ENCODE measurements at places on chromosomes 6 and 20.

DNA sequence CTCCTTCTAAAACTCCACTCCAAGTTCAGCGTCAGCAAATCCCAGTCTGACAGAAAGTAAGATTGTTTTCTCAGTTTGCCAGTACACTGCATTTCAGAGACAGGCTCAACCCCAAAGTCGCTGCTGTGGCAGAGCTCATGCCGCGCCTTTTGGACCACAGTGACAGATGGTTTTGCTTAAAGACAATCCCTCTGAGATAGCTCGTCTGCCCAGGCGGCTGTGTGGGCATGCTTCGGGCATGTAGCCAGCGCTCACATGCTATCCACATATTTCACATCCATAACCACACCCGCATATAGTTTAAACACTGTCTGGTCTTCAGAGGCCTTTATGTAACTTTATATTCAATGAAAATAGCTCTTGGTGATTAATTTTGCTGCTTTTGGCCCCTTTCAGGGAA lies 14.7 kb upstream of the PXDC1 start:
- DNase-seq: no peak

DNA sequence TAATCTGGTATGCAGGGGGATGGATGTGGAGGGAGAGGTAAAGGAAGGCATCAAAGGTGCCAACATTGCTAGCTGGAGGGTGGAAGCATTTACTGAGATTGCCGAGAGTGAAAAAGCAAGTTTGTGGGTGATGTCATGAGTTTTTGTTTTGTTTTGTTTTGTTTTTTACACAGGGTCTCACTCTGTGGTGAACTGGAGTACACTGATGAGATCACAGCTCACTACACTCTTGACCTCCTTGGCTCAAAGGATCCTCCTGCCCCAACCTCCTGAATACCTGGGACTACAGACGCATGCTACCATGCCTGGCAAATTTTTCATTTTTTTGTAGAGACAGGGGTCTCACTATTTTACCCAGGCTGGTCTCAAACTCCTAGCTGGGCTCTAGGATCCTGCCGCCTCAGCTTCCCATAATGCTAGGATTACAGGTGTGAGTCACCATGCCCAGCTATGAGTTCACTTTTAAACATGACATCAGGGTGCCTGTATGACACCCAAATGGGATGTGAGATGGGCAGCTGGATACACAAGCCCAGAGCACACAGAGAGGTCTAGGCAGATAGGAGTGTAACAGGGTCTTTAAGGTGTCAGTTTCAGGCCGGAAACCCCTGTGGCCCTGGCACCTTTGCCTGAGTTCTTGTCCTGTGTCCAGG lies 35.1 kb upstream of the HMGA1 start:
- DNase-seq: no peak

- DNase-seq: no peak
Measured at GRCh38 chr6:99178168-99178567, 171.3 kb downstream of the FAXC start.

GRCh38 chr20:60138256-60139220 lies 180.3 kb downstream of the CDH26 start:
- no peak for DNase-seq

DNA sequence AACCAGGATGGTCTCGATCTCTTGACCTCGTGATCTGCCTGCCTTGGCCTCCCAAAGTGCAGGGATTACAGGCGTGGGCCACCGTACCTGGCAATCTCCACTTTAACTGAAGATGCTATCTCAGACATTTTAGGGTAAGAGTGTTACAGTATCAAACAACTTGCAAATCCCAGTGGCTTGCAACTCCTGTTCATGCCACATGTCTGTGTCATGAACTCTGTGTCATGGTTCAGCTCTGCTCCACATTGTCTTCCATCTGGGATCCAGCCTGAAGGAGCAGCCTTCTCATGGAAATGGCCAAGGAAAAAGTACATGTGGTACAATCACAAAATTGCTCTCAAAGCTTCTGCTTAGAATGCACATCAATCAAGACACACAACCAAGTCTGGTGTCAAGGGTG lies 114.9 kb downstream of the MAP3K5 start:
- no peak for DNase-seq

DNA sequence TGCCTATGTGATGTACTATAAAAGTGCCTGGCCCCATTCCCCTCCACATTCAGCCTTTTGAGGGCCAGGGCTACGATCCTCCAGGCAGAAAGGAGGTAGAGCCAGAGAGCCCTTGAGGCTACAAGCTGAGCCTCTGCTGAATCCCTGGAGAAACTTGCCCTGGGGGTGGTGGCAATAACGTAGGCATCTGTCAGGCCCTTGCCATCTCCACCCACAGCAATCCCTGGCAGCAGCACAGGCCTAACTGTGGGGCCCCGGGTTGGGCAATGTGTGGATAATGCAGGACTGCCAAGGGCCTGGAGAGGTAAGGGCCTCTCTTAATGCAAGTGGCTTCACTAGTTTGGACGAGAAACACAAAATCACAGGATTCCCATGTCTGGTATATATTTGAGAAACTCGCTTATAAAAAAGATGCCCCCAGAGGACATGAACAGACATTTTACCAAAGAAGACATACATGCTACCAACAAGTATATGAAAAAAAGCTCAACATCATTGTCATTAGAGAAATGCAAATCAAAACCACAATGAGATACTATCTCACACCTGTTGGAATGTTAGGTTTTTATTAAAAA lies 99.0 kb downstream of the QRSL1 start:
- DNase-seq: no peak

GRCh38 chr6:44641344-44642031 lies 254.0 kb downstream of the CDC5L start:
- DNase-seq: no peak

- DNase-seq: no peak
Measured at GRCh38 chr20:63617876-63618265, 9.0 kb downstream of the GMEB2 start.

GRCh38 chr6:153959276-153959675 lies 79.8 kb upstream of the OPRM1 start:
- no peak for DNase-seq

DNA sequence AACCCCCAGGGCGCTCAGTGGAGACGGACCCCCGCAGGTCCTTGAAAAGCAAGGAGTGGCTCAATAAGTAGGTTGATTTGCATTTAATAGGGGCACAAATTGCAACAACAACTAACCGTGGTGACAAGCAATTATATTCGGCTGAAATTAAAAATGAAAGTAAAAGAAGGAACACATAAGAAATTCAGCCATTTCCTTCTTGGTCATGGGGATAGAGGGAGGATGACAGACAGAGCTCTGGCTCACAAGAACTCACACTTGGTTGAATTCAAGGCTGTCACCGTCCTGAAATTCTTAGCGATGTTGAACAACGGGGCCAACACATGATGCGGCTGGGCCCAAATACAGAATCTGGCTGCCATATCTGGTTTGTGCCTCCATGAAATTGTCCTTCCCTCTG lies 129.0 kb downstream of the EDN3 start:
- DNase-seq: no peak

All from non-pigmented ciliary epithelial cell (primary cell).